Activated T-cell treated with anti-CD3 and anti-CD28 coated beads, Interleukin-2, amount 50 U/mL, for 72 hours (primary cell): ENCODE measurements at places on chromosomes 7 and 10. TPM values are rescaled to one million over a fixed set of nuclear protein-coding genes. Genes with fewer than 3 reads are reported as not detected.

DNA sequence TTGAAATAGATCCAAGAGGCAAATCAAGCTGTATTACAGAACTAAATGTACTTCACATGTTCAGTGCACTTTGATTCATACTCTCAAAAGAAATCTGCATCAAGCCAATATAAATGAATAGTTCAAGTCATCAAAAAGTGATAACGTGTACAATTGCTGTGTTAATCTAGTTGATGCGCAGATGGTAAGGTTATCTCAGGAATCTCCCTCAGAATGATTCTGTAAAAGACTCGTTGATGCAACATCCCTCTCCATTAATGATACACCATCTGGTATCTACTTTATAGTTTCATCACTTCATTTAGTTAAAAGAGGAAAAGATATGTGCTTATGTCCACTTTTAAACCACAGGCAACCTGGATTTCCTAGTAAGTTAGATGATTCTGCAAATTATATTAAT, 200.6 kb downstream of the CHCHD3 start:
- no peak for DNase-seq

PDK4 gene
- not detected for total RNA-seq

CC2D2B gene
- total RNA-seq, result not detected

DNA sequence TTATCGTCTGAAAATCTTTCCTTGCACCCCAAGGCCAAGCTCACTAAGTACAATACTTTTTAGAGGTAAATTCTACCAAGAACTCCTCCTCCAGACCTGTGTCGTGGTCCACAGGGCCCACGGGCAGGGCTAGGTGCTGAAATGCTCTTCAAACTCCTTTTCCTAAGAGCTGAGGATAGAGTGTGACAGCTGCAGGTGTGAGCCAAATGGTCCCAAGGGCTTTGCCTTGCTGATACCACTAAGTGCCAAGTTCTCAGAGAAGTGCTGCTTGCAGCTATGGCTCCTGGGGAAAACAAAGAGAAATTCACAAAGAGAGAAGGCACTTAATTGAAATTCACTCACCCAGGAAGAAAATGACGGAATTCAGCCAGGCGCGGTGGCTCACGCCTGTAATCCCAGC, 868.9 kb upstream of the AUTS2 start:
- no peak for DNase-seq

RAB19 gene
- 13.7 TPM for total RNA-seq

CDC14C gene
- not detected for total RNA-seq

CLRN3 gene
- total RNA-seq, result not detected

- no peak for DNase-seq
These were observed 16.0 kb upstream of the ZNF273 start for GRCh38 chr7:64886956-64887545.

INHBA gene
- total RNA-seq, result 0.19 TPM

DNA sequence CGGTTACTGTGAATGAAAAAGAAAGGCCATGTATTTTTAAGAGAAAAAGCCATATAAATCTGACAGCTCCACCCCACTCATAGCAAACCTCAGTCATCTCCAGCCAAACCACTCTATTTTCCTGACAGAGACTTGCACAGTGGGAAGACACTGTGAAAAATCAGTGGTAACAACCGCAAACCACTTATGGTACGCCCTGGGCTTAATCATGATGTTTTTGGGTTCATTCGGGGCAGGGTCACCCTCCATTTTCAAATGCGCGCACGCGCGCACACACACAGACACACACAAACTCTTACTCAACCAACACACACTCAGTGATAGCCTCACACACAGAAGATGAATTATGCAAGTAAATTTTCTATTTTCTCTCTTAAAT, 82.1 kb upstream of the HPS1 start:
- DNase-seq, result no peak

GRCh38 chr7:85135977-85136376, 50.9 kb downstream of the SEMA3D start:
- no peak for DNase-seq

GRCh38 chr10:63636812-63637211, 115.6 kb downstream of the REEP3 start:
- no peak for DNase-seq

GRCh38 chr10:112801748-112802147, 148.3 kb upstream of the TCF7L2 start:
- no peak for DNase-seq

GRCh38 chr7:4129481-4130122, 552.5 kb upstream of the FOXK1 start:
- no peak for DNase-seq

DNA sequence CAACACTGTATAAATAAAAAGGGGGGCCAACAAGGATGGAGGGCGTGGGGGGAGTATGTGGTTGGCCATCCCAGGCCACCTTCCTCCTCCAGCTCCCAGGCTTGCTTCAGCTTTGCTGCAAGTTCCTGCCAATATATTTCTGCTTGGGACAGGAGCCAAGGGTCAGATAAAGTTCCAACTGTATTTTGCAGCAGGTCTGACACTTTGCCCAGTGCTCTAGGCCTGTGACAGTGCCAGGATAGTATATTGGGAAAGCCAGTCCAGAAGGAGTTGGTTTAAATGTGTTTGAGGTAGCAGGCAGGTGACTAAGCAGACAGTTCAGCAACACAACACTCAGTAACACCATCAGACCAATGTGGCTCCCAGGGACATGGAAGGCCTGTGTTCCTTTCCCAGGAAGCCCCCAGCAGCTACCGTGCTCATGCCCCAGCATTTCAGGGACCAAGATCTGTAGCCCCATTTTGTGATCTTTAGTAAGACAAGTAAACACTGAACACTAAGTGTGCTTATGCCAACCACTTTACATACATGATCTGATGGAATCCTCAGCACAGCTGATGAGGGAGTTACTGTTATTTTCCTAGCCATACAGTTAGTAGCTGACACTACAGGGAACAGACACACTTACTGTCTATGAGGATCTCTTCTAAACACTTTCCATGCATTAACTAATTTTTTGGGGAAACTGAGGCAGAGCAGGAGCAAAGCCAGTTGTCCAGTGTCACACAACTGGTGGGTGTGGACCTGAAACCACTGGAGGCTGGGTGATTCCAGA, 38.9 kb downstream of the DNAJB12 start:
- no peak for DNase-seq

GRM3 gene
- not detected for total RNA-seq

GRCh38 chr7:2269991-2270460, 28.0 kb downstream of the NUDT1 start:
- no peak for DNase-seq

DNA sequence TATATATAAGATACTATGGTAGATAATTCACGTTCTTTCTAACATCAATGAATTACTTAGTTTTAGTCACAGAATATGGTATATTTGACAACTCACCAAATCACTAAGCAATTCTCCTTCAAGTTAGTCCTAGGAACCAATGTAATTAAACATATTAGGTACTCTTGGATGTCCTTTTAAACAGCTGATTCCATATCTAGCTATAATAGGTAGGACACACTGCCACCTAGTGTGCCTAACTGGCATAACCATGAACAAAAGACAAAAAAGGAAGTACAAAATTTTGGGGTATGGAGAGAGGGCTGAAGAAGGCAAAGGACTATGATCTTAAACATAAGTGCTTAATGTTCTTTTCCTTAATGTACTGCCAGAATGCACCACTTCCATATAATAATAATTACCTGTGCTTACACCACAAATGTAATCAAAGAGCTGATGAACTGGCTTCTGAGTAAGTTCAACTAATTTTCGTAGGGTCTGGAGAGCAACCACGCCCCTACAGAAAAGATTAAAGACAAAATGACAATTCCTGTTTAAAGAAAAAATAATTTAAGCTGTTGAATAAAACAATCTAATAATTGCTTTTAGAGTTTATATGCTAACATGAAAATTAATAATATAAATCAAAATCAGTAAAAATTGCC, 28.7 kb downstream of the PNPLA8 start:
- DNase-seq, result peak; percentile 36

LLCFC1 gene
- not detected for total RNA-seq

GRCh38 chr7:158358926-158359645, 228.5 kb downstream of the PTPRN2 start:
- DNase-seq, result no peak

COPG2 gene
- 27.8 TPM for total RNA-seq

GRCh38 chr7:2435146-2435545, 31.7 kb downstream of the CHST12 start:
- DNase-seq, result no peak

DNA sequence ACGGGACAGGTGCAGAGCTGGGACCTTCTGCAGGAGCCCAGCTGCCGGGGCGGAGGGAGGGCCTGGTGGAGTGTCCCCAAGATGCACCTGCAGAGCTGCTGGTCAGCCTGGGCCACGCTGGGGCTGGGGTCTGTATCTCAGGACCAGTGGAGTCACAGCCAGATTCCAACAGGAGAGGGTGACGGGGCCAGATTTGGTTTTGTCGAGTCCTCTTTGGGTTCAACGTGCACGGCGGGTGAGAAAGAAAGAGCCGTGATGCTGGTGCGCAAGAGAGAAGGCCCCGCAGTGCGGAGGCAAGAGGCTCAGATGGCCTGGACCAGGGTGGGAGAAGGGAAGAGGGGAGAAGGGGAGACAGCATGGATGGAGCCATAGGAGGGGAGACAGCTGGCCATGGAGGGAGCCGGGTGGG, 462.9 kb downstream of the PTPRN2 start:
- DNase-seq, result no peak

- no peak for DNase-seq
These were observed 65.7 kb downstream of the AP3M1 start for GRCh38 chr10:74084955-74085354.

DYNC1I1 gene
- not detected for total RNA-seq

- DNase-seq, result no peak
These were observed 3.7 kb upstream of the UPP1 start for GRCh38 chr7:48085433-48085791.

DNA sequence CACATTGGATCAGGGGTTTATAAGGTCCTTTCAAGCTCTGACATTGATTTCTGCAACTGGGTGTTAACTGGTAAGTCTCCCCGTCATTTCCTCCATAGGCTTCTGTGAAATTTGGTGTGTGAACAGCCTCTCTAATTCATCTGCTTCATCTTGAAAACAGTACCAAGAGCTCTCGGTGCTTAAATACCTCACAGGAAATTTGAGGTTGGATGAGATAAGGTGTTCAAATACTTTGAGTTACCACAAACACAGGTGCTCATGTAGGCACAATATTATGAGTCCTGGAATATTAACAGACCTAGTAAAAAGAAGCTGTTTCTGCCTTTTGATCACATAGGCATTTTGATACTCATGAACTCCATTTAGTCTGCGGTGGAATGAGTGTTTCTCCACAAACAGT, 85.2 kb downstream of the RTKN2 start:
- DNase-seq, result peak; percentile 57

- DNase-seq, result no peak
These were observed 154.5 kb downstream of the WDR37 start for GRCh38 chr10:1210667-1211066.

AZGP1 gene
- not detected for total RNA-seq

GRCh38 chr7:75878312-75878768, 494 bp upstream of the RHBDD2 start:
- no peak for DNase-seq

DNA sequence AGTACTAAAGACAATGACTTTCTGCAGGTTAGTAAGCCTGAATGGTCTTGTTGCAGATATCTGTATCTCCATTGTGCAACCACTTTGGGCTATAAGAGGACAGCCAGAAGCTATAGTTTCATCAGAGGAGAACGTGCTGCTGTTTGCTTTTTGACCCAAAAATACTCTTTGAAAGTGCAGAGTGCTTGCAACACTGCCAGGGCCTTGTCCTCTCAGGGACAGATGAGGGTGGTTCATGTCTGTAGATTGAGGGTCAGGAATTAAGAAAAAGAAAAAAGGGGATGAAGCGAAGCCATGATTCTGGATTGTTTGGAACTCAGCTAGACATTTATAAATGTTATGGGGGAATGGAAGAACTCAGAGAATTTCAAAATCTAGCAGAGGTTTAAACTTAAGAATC, 212.5 kb downstream of the SEC23IP start:
- no peak for DNase-seq

GRCh38 chr7:21261627-21262594, 166.0 kb upstream of the SP4 start:
- peak; percentile 42 for DNase-seq

DNA sequence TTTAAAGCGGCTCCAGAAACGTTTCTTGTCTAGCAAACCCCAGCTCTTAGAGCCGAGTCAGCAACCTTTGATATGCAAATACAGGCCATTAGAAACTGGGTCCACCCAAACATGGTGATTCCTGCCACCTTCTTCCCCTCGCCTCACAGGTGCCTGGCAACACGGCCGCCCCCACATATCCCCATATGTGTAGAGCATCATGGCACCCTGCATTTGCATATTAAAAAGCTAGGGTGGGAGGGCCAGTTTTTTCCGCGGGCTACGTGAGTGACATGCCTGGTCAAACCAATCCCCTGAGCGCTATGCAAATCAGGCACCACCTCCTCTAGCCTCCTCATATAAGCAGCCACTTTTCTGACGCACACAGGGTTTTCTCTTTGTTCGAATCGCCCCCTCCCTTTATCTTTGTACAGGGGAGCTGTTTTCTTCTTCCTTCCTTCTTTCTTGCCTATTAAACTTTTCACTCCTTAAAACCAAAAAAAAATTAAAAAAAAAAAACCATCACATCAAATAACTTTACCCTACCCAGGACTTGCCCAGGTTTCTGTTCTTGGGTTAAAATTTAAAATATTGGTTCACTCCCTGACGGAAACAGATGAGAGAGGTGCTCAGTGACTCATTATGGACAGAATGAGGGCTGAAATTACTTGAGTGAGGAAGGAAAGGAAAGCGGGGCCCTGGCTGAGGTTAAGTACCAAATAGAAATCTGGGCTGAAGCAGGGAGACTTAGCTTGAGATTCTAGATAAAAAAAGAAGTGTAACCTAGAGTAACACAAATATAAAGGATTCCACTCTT, 59.8 kb downstream of the COA1 start:
- DNase-seq, result peak; percentile 86

DNA sequence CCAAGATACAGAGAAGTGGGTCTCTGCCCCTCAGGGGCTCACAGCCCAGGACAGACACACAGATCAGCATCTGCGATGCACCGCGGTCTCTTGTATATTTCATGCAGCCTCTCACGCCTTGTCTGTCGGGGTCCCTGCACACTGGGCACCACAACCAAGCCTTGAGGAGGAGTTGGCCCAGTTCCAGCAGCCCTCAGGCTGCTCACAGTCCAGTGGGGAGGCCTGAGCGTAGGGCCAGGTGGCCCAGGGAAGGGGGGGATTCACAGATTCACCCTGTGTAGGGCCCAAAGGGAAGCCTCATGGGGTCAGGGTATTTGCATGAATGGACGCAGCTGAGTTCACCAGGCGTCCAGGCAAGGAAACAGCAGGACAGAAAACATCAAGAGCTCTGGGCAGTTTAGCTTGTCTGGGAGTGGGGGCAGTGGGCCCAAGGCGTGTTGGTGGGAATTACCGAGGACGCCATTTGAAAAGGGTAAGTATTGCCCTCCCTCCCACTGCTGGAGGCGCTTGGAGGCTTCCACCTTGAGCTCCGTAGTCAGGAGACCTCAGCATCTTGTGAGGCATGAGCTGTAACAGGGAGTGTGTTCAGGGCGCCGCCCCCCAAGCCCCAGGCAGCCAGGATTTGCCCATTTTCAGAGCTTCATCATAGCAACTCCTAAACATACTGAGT, 129.1 kb upstream of the CHST15 start:
- no peak for DNase-seq

GRCh38 chr7:151429560-151430331, 10.2 kb downstream of the CRYGN start:
- peak; percentile 56 for DNase-seq
